ENCODE measurements at places on chromosomes 7 and 10.
A peak's percentile ranks its signal among the peaks of the same experiment; 100 is the strongest.

- DNase-seq: no peak
Observed at GRCh38 chr7:25953859-25954258, 198.1 kb upstream of the NFE2L3 start.

DNA sequence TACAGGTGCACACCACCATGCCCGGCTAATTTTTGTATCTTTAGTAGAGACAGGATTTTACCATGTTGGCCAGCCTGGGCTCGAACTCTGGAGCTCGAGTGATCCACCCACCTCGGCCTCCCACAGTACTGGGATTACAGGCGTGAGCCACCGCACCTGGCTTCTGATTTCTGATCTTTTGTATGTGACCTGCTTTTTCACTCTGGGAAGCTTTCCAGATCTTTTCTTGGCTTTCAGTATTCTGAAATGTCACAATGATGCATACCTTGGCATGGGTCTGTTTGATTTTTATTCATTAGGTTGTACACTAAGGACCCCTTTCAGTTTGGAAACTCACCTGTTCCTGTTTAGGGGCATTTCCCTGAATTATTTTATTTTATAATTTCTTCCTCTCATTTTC, 41.6 kb downstream of the PROSER2 start:
- no peak for DNase-seq

- no peak for DNase-seq
Observed at GRCh38 chr7:124784879-124785818, 19.6 kb upstream of the GPR37 start.

- peak; percentile 37 for DNase-seq
Observed at GRCh38 chr7:100705320-100705752, 585 bp upstream of the POP7 start.

GRCh38 chr10:29191674-29192073, 97.2 kb upstream of the LYZL1 start:
- no peak for DNase-seq

DNA sequence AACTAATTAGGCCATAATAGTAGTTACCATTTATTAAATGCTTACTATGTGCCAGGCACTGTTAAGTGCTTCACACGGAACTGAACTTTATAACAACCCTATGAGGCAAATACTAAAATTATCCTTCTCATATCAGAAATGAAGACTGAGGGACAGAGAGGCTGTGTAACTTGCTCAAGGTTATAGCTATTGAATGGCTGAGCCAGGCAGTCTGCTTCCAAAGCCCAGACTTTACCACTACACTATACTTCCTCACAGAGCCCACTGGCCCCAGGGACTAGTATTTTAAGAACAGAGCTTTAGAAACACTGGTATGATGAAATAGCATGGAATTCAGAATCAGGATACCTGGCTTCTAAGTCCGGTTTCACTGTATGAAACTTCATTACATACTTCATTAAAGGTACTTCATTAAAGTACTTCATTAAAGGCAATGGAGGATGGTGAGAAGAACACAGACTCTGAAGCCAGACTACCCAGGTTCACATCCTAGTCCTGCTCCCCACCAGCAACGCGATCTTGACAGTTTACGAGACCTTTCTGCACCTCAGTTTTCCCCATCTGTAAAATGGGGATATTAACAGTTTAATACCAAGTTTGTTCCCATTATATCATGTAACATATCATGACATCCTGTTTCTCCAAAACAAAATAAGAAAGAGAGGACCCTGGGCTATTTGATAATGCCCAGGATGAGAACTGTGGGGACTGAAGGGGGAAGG, 19.6 kb downstream of the ANXA11 start:
- no peak for DNase-seq

DNA sequence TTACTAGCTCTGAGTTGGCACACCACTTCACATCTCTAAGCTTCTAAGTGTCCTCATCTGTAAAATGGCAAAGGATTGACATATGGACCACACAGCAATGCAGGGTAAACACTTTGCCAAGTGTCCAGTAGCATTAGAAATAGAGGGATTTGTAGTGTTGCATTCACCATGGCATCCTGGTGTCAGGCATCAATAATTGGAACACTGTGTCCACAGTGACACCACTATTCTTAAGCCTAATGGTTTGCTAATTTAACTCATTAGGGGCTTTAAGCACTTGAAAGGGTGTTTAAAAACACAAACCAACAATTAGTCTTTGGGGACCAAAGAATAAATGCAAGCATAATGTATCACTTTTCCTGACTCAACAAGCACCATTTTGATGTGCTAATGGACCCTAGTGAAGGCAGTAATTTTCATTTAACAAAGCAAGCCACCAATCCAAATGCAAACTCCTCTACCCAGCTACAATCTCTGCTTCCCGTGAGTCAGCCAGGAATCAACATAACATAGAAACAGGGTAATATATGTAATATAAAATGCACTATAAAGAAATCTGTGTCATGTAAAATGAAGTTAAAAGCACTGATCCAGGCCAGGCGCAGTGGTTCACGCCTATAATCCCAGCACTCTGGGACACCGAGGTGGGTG, 75.9 kb downstream of the FAM204A start:
- no peak for DNase-seq

Measured in stimulated activated CD4-positive, alpha-beta T cell treated with anti-CD3 and anti-CD28 coated beads, Interleukin-1b, Interleukin-23, amount 100 ng/mL, for 1 hour (primary cell).